ENCODE measurements at places on chromosomes 5 and 9.

DNA sequence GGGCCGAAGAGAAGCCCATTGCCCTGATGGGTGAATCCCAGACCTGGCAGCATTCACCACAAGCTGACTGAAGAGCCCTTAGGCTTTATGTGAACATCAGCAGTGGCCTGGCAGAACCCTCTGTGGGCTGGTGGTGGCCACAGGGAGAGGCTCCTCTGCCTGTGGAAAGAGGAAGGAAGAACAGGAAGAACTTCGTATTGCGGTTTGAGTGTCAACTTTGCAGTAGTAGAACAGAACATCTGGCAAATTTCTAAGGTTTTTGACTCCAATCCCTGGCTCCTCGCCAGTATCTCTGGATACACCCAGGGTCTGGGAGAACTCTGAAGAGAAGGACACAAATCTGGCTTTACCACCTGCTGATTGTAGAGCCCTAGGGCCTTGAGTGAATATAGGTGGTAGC lies 356.4 kb upstream of the GRAMD2B start:
- DNase-seq = no peak

DNA sequence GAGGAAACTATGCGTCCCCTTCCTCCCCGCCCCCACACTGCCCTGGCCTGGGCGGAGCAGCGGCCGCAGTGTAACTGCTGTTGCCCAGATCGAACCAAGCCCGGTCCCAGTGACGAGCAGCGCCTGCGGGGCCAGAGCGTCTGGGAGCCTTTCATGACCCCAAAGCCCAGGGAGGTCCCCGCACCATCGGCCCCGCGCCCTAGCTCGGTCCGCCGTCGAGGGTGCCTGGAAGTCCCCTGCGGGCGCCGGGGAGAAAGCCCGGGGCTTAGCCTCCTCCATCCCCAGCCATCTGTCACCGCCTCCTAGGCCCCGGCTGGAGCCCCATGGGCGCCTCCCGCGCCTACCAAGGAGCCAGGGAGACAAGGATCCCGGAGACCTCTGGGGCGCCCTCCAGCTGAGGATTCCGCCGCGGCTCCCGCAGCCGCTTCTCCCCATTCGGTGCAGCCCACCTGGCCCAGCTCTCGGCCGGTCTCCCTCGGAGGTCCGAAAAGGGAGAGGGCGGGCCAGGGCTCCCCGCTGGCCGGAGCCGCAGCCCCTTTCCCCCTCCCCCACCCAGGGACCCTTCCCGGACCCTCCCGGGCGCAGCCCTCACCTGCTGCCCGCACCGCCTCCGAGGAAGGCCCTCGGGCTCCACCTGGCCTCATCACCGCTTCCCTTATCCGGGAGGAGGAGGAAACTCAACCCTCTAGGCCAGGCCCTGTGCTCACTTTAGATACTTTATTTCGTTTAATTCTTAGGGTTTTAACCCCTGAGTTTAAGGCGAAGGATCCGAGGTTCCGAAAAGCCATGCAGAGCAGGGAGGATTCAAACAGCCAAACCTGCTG lies 45.6 kb downstream of the APTX start:
- no peak for DNase-seq

DNA sequence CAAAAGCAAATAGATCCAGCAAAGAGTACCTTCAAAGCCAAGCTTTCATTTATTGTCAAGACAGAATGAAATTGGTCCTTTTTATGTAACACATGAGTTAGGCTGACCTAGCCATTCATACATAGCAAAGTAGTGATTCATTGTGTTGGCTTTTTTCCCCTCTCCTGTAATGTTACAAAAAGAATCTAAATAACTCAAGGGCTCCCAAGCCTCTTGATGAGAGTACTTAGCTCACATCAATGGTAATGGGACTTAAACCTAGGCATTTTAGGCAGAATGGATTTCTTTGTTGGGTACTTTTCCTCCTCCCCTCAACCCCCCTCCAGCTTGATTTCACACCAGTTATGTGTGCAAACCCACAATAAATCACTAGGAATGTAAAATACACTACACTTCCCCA lies 123.7 kb downstream of the EBF1 start:
- DNase-seq = peak; percentile 75

DNA sequence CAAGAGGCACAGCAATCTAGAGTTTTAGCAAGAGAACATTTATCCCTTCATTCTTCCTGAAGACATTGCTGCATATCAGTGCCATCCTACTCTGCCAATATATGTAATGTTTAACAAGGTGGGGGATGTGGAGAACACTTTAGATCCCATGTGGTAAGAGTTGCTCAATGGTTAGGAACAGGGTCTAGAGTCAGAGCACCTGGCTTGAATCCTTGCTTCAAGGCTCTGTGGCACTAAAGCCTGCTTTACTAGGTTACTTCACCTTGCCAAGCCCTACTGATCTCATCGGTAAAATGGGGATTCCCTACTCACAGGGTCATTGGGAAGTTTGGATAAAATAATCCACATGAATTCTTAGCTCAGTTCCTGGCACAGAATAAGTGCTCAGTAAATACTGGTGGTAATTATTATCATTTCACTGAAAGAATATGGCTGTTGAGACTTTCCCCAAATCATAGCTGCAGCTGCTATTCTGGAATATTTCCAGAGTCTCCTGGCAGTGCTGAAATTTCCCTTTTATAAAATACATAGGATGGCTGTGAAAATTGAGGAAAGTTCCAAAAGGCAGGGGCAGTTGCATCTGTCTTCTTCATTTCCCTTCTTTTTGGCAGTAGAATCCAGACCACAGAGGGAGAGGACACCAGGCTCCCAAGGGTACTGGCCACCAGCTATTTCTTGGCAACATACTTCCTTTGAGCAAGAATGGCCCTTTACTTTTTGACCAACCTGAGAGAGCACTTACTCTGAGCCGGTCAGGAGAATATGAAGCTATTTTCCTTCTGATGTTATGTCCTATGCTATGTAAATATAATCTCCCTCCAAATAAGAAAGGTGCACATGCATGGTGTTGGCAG lies 142.8 kb downstream of the PALM2AKAP2 start:
- no peak for DNase-seq

GRCh38 chr5:81768935-81769452 lies 18.1 kb upstream of the SSBP2 start:
- DNase-seq = peak; percentile 87

DNA sequence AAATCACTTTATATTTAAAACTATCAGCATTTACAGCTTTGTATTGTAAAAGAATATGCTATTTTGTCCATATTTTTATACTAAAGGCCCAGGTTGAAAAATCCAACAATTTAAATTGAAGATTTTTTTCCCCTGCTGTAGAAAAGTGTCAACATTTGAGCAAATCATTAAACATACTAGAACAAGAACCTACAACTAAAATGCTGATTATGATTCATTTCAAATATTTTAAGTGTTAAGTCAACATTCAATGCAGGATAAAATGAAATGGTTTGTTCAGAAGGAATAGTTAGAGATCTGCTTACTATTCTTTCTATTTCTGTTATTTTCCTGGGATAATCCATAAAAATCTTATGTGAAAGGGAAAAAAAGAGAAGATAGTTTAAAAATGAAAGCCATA lies 866.5 kb upstream of the DMAC1 start:
- no peak for DNase-seq

DNA sequence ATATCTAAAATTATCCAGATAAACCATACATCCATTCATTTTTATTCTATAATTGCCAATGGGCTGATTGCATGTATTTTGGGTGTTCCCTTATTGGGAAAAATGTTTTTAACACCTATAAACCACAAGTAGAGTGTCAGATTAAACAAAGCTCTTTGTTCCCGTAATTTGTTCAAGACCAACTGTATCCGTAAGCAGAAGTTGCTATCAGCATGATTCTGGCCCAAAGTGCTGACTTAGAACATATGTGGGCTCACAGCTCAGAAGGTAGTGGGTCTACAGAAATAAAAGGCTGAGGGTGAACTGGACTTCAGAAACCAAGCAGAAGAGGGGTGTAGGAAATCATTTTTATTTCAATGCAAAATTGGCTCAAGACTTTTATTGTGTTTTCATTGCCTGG lies 23.5 kb upstream of the IL7R start:
- no peak for DNase-seq

GRCh38 chr9:32161209-32161608 lies 223.2 kb upstream of the ACO1 start:
- no peak for DNase-seq

DNA sequence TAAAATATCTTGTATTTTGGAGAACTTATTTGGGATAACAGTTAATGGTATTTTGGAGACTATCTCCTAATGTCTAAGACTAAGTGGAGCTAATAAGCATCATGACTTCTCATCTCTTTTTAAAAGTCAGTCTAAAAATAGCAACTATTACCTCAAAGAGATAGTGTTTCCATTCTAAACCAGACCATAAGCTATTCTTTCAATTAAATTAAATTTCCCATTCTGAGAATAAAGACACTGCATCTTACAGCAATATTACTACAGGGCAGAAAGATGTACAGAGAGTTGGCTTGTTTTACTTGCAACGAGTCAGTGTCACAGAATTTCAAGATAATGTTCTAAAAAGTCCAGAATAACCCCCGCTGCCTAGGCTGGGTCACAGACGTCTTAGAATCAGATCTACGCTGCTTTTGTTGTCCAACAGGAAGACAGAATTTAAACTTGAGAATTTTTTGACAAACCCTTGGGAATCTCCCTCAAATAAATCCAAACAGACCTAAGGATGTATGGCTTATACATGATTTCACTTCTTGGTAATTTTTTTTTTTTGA lies 98.9 kb downstream of the USP20 start:
- no peak for DNase-seq

- no peak for DNase-seq
Observed at GRCh38 chr5:125510651-125511050, 764.2 kb upstream of the ZNF608 start.

DNA sequence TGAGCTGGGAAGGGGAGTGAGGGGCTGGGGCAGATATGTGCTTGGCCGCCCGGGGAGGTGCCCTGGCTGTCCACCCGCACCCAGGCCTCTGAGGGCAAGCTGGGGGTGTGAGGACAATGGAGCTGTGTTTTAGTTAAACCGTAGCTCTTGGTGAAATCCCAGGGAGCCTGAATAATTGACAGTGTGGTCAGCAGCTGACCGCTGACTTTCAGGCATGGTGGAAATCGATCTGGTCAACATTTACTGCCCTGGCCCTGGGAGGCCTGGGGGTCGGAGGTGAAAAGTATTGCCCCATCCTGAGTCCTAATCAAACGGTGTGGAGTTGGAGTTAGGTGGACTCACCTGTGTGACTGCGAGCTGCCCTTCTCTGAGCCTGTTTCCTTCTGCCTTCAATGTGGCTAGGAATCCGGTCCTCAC lies 31.2 kb upstream of the CRB2 start:
- DNase-seq = no peak

DNA sequence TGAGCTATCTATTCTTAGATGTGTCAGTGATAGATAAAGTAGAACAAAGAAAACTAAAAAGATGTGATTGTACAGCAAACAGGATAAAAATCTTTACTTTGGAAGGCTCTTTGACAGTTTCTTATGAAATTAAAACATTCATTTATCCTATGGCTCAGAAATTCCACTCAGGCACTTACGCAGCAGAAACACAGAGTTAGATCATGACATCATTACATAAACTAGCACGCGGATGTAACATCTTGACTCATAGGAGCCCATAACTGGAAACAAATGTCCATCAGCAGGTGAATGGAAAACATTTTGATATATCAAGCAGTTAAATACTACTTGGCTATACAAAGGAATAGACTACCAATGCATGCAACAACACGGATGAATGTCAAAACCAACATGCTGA lies 45.3 kb downstream of the ICE1 start:
- no peak for DNase-seq

DNA sequence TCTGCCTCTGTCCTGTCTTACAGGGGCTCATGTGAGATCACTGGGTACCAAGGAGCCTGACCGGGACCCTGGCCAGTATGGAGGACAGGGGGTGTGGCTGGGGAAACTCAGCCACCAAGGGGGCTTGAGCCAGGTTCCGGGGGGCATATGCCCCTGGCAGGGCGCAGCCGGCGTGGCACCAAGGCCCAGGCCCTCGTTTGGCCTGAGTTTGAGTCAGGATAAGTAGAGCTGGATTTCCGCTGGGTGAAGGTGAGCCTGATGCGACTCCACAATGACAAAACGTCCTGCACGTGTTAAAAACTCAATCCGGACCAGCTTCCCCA lies 616 bp upstream of the TSPAN17 start:
- no peak for DNase-seq

- no peak for DNase-seq
Observed at GRCh38 chr5:20000416-20000815, 12.4 kb upstream of the CDH18 start.

- DNase-seq = no peak
Observed at GRCh38 chr5:171748720-171749119, 36.9 kb upstream of the SMIM23 start.

- no peak for DNase-seq
Observed at GRCh38 chr5:134575316-134575715, 49.8 kb downstream of the JADE2 start.

- DNase-seq = no peak
Observed at GRCh38 chr9:35697486-35697885, 7.8 kb upstream of the TPM2 start.

DNA sequence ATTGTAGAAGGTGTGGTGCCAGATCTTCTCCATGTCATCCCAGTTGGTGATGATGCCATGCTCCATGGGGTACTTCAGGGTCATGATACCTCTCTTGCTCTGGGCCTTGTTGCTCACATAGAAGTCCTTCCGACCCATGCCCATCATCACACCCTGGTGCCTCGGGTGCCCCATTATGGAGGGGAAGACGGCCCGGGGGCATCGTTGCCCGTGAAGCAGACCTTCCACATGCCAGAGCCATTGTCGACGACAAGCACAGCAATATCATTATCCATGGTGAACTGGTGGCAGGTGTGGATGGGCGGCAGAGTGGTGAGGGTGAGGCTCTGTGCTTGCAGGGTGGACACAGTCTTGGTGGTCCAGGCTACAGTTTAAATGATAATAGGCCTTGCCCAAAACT lies 24.8 kb upstream of the RAPGEF6 start:
- no peak for DNase-seq

- DNase-seq = no peak
Observed at GRCh38 chr9:102124465-102124864, 386.0 kb upstream of the GRIN3A start.

DNA sequence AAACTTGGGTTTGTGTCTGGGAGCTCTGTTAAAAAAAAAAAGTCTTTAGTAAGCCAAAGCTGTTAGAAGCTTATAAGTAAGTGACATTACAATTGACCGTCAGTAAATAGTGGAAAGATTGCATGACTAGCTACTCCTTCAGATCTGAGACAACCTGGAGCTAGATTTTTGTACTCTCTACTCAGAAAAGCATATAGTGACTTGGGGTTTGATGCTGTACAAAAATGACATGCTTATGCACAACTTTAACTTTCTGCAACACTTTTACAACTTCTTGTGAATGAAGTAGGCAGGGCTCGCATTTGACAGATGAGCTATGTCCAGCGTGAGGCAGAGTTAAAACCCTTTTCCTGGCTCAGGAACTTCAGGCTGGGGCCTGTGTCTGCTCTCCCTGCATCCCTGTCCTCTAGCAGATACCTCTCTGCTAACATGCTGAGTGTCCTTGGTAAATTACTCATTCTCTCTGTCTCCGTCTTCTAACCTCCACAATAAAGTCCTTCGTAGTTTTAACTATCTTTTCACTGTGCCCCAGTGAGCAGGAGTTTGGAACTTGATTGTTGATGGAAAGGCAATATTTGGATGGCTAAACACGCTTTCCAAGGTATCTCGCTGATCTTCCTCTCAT lies 471 bp upstream of the GHR start:
- DNase-seq = no peak

GRCh38 chr9:109963079-109963478 lies 183.1 kb downstream of the PALM2AKAP2 start:
- no peak for DNase-seq

GRCh38 chr9:123109540-123110279 lies 76.2 kb downstream of the GPR21 start:
- DNase-seq = no peak

GRCh38 chr5:21237461-21237860 lies 1249.5 kb upstream of the CDH18 start:
- no peak for DNase-seq

- no peak for DNase-seq
Observed at GRCh38 chr5:156922207-156922792, 40.7 kb downstream of the TIMD4 start.

Data from GM04503 (cell line).